Stimulated activated CD4-positive, alpha-beta T cell treated with anti-CD3 and anti-CD28 coated beads, Interleukin-12 subunit alpha, Interleukin-12 subunit beta, amount 100 ng/mL, for 48 hours (primary cell): ENCODE measurements at places on chromosomes 13 and 19.

DNA sequence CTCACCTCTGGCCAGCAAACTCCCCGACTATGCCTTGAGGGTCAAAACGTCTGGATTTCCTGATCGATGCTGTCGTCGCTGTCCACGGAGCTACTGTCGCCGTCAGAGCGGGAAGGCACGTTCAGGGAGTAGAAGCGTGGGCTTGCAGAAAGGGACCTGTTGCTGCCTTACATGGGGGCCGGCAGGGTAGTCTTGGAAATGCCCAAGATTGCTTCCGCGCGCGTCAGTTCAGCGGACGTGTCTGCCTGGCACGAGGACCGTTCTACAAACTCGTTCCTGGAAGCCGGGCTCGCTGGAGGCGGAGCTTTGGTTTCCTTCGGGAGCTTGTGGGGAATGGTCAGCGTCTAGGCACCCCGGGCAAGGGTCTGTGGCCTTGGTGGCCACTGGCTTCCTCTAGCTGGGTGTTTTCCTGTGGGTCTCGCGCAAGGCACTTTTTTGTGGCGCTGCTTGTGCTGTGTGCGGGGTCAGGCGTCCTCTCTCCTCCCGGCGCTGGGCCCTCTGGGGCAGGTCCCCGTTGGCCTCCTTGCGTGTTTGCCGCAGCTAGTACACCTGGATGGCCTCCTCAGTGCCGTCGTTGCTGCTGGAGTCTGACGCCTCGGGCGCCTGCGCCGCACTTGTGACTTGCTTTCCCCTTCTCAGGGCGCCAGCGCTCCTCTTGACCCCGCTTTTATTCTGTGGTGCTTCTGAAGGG is 15.4 kb downstream of the RB1 start:
- no peak for DNase-seq

- no peak for DNase-seq
Observed at GRCh38 chr19:37905946-37906868, at the start of gene WDR87. TSS of gene WDR87 (minus strand) at chr19:37906594. CDS start at chr19:37898239, 8,355 bp downstream.

DNA sequence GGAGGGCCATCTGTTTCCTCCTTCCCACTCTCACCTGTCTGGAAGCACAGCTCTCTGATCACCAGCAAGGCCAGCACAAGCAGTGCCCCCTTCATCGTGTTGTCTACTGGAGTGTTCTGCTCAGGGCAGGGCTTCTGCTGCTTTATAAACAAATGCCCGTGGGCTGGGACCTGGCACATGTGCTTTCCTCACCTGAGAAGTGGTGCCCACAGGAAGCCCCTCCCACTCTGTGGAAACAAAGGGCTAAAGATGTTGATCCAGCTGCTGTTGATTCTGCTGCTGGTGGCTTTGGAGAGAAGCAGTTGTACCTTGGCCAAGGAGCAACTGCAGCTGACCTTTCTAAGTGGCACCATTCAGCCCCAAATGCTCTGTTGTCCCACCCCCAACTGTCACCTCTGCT is 26.4 kb upstream of the ZNF181 start:
- DNase-seq, result no peak

DNA sequence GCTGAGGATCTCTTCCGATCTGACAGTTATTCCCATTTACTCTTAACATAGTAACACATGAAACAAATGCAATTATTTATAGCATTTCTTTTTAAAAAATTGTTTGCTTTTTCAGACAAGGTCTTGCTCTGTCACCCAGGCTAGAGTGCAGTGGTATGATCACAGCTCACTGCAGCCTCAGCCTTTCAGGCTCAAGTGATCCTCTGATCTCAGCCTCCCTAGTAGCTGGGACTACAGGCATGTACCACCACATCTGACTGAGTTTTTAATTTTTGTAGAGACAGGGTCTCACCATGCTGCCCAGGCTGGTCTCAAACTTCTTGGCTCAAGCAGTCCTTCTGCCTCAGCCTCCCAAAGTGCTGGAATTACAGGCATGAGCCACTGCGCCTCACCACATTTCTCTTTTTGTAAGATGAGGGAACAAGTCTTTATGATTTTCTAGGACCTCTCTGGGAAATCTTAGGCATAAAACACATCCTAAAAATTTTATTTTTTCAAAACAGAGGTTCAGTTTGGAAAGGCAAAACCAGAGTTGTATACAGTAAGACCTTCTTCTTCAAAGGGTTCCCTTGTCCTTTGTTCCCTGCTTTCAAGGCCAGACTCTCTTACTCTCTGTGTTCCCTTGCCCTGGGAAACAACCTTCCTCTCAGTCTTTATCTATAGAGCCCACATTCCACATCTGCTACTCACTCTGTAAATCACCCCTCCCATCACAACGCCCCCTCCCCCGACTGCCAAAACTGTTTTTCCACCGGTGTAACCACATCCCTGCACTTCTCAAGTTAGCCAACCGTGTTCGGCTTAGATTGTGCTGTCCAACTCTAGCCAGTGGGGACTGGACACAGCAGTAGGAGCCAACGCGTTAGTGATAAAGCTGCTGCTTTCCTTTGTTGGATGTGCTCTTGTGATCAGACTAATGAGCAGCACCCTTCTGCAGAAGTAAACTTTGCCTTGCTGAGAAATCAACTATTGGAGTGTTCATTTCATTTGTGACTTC is 56.2 kb downstream of the DHRS12 start:
- no peak for DNase-seq

GRCh38 chr19:3949997-3950859 is 17.4 kb downstream of the NMRK2 start:
- no peak for DNase-seq

- no peak for DNase-seq
Observed at GRCh38 chr19:7337380-7338194, 11.2 kb upstream of the ARHGEF18 start.

GRCh38 chr13:82867284-82867683 is 1015.0 kb downstream of the SLITRK1 start:
- DNase-seq, result no peak

GRCh38 chr19:45638930-45639729 is at the start of gene EML2:
TSS of gene EML2 (minus strand) at chr19:45639397. CDS start at chr19:45639376, 21 bp downstream.
- no peak for DNase-seq

DNA sequence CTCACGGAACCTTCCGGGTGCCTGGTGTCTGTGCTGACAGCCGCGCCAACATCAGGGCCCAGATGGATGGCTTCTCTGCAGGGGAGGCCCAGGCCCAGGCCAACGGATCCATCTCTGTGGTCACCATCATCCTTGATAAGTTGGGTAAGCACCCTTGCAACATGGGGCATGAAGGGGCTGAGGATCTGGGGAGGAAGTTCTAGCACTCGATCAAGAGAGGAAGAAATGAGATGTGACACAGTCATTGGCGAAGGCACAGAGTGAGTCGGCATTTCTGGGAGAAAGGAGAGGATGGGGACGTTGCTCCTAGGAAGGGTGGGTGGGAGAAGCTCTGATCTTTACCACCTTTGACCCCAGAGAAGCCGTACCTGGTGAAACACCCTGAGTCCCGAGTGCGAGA is 4.4 kb downstream of the CILP2 start:
- DNase-seq, result no peak

- DNase-seq, result no peak
Observed at GRCh38 chr13:99190147-99190985, 10.3 kb upstream of the UBAC2 start.

- DNase-seq, result no peak
Observed at GRCh38 chr19:44282846-44283245, 22.0 kb downstream of the ZNF235 start.
